ENCODE measurements at places on chromosomes 4 and X. TPM values are rescaled to one million over a fixed set of nuclear protein-coding genes. Genes with fewer than 3 reads are reported as not detected.

DNA sequence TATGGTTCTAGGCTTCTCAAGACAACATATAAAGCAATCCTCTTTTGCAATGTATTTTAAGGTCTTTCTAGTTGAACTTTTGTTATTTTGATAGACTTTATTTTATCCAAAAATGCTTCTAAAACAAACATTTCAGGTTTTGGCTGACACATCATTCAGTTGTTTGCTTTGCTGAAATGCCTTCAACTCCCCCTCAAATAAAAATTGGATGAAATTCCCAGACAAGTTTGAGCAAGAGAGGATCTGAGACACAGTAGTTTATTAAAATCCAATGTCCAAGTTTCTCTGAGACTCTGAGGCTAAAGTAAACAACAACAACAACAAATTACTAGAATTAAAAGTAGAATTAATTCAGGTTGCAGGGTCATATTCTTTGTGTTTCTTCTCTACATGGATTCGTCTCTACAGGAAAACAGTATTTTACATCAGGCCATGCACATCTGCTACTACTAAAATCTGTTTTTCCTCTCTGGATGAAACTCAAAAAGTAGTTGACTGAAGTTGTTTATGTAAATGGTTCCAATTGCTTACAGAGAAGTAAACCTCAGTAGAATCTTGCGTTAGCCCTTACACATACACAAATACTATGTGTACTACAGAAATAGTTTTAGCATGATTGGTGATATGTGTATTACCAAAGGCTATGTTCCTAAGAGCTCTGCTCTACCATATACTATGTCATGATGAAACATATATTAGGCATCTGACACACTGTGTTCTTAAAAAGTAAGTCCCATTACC, 64.9 kb downstream of the PRSS12 start:
- DNase-seq: no peak
- no peak overlapping the region for H3K4me3 ChIP-seq
- H3K27me3 ChIP-seq: peaks cover 4% of the 10 kb centered on the region
- peaks cover 11% of the 10 kb centered on the region for H3K4me1 ChIP-seq
- no peaks in the 10 kb centered on the region for H3K36me3 ChIP-seq
- H3K27ac ChIP-seq: no peak overlapping the region

The ANK2 gene
- total RNA-seq: not detected

The JCHAIN gene
- total RNA-seq: 4.7 TPM

The CENPI gene
- total RNA-seq: 1.3 TPM

- no peaks in the 10 kb centered on the region for H3K4me1 ChIP-seq
- no peak overlapping the region for H3K27ac ChIP-seq
- H3K36me3 ChIP-seq: peaks cover 3% of the 10 kb centered on the region
- peaks cover 49% of the 10 kb centered on the region for H3K27me3 ChIP-seq
- H3K4me3 ChIP-seq: no peak overlapping the region
These were observed 39.2 kb upstream of the NMU start for GRCh38 chr4:55675196-55675793.

The PAGE2B gene
- total RNA-seq: 0.99 TPM

GRCh38 chr4:21879187-21879586, 69.4 kb downstream of the KCNIP4 start:
- H3K36me3 ChIP-seq: no peaks in the 10 kb centered on the region
- no peaks in the 10 kb centered on the region for H3K4me1 ChIP-seq
- H3K27ac ChIP-seq: no peak overlapping the region
- no peaks in the 10 kb centered on the region for H3K27me3 ChIP-seq
- DNase-seq: no peak
- H3K4me3 ChIP-seq: no peak overlapping the region

GRCh38 chr4:186074189-186074588, 5.2 kb downstream of the TLR3 start:
- no peak overlapping the region for H3K27ac ChIP-seq
- no peaks in the 10 kb centered on the region for H3K36me3 ChIP-seq
- H3K4me3 ChIP-seq: no peak overlapping the region
- no peaks in the 10 kb centered on the region for H3K27me3 ChIP-seq
- peaks cover 3% of the 10 kb centered on the region for H3K4me1 ChIP-seq

- H3K4me3 ChIP-seq: no peak overlapping the region
- H3K27me3 ChIP-seq: no peaks in the 10 kb centered on the region
- H3K36me3 ChIP-seq: no peaks in the 10 kb centered on the region
These were observed 7.3 kb downstream of the TSR2 start for GRCh38 chrX:54447461-54447860.

GRCh38 chr4:168710353-168710946, 213.6 kb downstream of the PALLD start:
- H3K27ac ChIP-seq: no peak overlapping the region
- H3K4me1 ChIP-seq: peaks cover 12% of the 10 kb centered on the region
- H3K36me3 ChIP-seq: no peaks in the 10 kb centered on the region
- H3K27me3 ChIP-seq: no peaks in the 10 kb centered on the region
- no peak for DNase-seq
